Hematopoietic multipotent progenitor cell treated with erythropoietin and hydrocortisone succinate and interleukin-3 and kit ligand, for 6 days (in vitro differentiated cells): ENCODE measurements at places on chromosomes 3 and 15.

DNA sequence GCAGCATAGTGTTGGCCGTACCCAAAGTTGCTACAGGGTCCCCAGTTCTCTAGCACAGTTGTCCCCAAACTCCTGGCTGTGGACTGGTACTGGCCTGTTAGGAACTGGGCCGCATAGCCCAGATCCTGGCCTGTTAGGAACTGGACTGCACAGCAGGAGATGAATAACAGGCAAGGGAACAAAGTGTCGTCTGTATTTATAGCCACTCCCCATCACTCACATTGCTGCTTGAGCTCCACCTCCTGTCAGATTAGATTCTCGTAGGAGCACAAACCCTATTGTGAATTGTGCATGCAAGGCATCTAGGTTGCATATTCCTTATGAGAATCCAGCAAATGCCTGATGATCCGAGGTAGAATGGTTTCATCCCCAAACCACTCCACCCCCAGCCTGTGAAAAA, 604.0 kb upstream of the LMCD1 start:
- no peak for DNase-seq

DNA sequence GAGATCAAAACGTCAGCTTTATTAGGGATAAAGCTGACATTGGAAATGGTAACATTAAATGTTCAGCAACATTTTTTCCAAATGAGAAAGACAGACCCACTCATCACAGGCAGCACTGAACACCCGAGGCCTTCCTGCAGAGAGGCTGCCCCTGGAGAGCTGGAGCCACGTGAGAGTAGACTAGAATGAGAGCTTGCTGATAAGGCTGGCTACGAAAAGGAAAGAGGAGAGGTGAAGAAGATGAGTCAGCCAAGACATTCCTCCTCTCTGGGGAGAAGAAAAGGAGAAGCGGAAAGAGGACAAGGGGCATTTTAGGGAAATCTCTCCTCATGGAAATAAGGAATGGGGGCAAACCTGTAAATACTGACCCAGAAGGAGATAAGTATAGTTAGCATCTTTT, 7.3 kb downstream of the CYP19A1 start:
- no peak for DNase-seq

- no peak for DNase-seq
These were observed 49.1 kb downstream of the NEK11 start for GRCh38 chr3:131075632-131076328.

- DNase-seq = no peak
These were observed 91.0 kb downstream of the FOXP1 start for GRCh38 chr3:71492566-71492965.

- DNase-seq = no peak
These were observed 115.8 kb downstream of the ADAMTS9 start for GRCh38 chr3:64571982-64572381.

GRCh38 chr3:45567730-45568172, 26.8 kb upstream of the LIMD1 start:
- DNase-seq = peak; percentile 44

DNA sequence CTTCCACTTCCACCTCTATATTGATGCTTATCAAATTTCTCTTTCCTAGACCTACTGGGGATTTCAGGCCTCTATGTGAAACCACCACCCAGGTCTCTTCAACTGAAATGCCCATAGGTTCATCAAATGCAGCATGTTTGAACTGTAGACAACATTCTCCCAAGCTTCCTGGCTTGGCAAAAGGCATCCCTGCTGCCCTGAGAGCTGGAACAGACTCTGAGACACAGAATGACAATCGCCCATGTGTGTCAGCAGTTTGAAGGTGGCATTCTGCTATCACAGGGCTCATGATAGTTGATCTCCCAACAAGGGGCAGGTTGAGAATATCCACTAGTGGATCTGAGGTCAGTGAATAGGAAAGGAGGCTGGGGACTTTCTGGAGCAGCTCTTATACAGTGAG, 200.7 kb downstream of the RPLP1 start:
- no peak for DNase-seq

DNA sequence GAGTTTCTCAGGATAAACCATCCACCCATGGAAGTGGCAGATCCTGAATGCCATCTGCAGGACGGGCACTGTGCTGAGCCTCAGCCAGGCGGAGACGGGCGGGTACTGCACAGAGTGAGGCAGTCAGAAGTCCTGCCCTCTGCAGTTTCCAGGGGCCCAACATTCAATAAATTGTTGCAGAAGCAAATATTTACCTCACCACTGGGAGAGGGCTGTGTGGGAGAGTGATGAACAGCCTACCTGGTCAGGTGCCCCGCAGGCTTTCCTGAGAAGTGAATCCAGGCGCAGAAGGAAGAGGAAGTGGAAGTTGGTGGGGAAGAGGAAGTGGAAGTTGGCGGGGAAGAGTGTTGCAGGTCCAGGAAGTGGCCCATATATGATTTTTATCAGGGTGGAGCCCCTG, 100.8 kb downstream of the SLCO3A1 start:
- DNase-seq = no peak

- DNase-seq = no peak
These were observed 102.8 kb downstream of the TBC1D2B start for GRCh38 chr15:77974416-77975331.

DNA sequence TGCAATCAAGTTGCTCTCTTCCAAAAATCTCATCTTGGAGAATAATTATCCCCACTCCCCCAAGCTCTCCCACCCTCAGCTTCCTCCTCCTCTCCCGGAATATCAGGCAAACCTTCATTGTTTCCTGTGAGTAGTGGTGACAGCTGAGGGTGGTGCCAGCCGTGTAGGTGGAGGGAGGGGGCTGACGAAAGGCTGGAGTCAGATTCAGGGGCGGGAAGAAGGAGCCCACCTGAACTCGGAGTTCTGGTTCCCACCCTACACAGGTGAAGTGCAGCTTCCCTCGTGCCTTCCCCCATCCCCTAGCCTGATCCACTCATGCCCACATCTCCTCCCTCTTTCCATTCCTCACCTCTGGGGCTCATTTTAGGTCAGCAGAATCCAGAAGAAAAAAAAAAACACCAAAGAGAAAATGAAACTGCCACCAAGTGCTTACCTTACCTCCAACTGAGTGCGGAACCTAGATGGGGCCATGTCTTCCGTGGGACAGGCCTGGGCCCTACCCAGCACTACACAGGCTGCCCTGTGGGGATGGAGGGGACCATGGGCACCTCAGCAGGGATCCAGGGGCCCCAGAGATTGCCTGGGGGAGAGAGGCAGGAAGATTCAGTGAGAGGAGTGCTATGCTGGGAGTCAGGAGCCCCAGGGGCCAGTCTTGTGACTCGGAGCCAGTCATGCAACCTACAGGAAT, 81.3 kb downstream of the ADCY5 start:
- no peak for DNase-seq

GRCh38 chr3:52041118-52041731, 15.1 kb downstream of the DUSP7 start:
- peak; percentile 44 for DNase-seq

DNA sequence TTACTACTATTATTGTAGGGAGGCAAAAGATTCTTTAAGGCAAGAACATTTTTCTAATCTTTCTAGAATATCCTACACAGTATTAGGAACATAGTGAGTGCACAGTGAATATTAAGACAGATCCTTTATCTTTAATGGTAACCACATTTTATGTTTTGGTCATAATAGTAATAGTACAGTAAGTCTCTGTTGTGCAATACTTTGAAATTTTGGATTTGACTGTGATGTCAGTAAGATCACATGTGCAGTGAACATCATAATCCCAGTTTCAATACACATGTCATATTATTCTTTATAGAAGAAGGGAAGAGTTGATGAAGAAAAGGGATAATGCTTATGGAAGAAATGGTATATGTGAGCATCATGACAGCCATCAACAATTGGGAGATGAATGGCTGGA, 10.7 kb downstream of the STT3B start:
- DNase-seq = no peak

DNA sequence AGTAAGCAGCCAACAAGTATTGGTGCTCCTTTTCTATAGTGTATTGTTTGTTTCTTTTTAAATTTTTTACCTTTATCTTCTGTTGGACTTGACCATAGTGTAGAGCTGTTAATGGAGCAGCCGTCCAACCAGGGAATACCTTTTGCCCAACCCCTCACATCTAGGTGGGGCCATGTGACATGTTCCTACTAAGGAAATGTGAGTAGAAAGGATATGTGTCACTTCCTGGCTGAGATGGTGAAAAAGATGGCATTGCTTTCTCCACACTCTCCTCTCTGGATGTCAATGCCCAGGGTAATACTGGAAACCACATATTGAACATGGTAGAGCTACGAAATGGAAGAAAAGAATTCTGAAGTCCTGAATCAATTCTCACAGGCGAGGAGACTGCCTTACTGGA, 218.8 kb downstream of the TBL1XR1 start:
- DNase-seq = no peak

GRCh38 chr3:152296971-152297370, 28.2 kb downstream of the MBNL1 start:
- no peak for DNase-seq

DNA sequence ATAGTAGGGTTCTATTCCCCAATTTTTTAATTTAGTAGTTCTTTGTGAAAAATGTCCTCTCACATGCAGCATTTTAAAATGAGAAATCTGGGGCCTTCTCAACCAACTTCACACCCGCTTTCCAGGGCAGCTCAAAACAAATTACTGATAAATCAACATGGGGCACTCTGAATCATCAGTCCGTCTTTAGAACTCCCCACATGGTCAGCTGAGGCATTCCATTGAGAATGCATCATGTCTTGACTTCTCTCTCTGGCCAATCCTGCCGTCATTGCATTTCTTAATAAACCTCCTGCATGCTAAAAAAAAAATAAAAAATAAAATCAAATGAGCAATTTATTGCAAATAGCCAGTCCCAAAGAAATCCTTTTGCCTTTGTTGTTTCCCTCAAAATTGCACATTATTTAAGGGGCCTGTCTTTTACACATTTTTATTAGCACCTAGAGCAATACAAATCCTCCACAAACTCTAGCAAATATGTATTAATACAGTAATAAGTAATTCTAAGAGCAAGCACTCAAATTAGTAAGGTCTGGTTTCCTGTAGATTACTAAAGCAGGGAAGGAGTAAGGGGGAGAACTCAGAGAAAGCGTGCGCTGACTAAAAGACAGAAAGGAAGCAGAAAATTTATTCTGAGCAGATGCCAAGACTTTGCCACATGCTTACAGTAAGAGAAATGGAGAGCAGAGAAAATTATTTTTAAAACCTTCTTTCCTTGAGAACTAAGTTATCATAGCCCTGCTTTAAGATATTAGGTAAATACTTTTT, 175.7 kb downstream of the TNIK start:
- peak; percentile 65 for DNase-seq

DNA sequence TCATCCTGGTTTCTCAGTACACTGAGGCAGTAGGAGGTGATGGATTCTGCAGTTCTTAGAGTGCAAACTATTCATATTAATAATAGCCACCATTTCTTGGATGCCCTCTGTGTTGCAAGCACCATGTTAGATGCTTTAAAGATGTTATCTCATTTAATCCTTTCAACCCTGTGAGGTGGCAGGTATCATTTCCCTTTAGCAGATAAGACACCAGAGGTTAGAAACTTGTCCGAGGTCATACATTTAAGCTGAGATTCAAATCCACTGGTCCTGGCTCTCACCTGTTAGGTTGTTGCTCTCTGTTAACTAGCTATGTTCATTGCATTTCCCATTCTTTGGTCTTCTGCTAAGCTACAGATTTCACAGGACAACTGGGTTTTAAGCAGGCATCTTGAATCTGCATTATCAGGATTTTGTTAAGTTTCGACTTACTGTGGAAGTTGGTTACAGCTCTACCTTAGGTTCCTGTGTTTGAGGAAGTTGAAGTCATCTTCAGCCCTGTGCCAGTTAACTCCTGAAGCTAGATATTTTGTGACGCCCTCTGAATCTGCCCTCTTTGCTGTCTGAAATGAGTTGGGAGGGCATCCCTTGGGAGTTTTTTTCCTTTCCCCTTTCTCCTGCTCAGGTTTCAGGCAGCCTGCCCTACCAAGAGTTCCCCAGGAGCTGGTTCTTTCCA, 6.4 kb downstream of the PDE8A start:
- DNase-seq = no peak

GRCh38 chr3:53803124-53803815, 42.9 kb downstream of the CHDH start:
- DNase-seq = no peak

GRCh38 chr3:15629860-15630597, 28.5 kb downstream of the BTD start:
- peak; percentile 93 for DNase-seq

GRCh38 chr3:14137445-14137844, 12.6 kb downstream of the TMEM43 start:
- DNase-seq = no peak

GRCh38 chr3:48919215-48920138, 835 bp downstream of the ARIH2 start:
- peak; percentile 94 for DNase-seq

DNA sequence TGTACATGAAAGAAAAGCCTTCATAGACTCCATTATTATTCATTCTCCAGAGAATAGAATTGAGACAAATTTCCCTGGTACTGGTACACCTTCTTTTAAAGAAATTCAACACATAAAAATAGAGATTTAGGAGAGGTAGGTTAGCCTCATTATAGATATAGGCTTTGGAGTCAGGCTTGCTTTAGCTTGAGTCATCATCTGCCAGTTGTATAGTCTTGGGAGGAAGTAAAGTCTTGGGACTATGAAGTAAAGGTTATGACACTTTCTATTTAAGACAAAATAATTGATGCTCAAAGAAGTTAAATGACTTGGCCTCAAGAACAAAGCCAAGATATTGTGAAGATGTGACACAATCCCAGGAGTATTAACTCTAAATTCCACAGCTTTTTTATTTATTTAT, 4.3 kb downstream of the HRG start:
- DNase-seq = no peak

DNA sequence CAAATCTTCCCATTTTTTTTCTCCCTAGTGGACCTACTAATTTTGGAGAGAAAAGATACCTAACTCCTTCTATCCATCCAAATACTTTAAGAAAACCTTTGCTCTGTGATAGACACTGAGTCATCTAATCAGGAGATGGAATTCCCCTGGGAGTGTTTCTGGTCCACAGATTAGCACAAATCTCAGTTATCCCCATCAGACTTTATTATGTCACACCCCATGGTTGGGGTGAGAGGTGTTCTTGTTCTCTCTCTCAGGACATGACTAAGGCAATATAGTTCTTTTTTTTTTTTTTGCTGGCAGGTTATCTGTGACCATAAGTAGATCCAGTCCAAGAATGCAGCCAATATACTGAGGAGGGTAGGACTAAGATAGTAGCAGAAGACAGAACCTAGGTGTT, 15.8 kb downstream of the SLC9A9 start:
- DNase-seq = no peak

GRCh38 chr15:82714016-82714415, 4.3 kb upstream of the AP3B2 start:
- no peak for DNase-seq

DNA sequence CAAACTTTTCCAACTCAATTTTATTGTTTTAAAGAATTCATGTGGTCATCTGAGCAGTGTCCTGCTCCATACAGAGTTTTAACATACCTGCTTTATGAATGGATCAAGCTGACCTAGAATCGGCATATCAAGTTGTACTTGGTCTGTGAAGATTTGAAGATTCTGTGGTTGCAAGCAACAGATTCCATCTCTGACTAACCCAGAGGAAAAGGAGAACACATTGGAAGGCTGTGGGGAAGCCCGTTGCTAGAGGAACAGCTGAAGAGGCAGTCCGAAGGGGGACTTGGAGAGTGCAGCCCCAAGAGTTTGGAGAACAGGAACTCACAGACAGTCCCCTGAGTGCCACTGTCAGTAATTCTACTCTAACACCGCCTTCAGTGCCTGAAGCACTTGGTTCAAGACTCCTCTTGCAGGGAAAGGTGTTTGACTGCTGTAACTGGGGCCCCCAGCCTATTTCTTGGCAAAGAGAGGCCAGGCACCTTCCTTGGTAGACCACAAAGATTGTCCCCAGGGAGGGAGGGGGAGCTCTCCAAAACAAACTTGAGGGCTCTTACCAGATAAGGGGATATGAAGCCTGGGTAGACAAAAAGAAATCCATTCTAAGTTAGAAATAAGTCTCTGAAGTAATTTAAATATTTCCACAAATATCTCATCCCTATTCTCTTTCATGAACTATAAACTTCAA, 88.8 kb downstream of the LARS2 start:
- no peak for DNase-seq
